ENCODE measurements at places on chromosomes 6 and 20. TPM values are rescaled to one million over a fixed set of nuclear protein-coding genes. Genes with fewer than 3 reads are reported as not detected.

GRCh38 chr6:111710439-111710838, 104.8 kb upstream of the TRAF3IP2 start:
- DNase-seq = no peak

- DNase-seq = no peak
Measured at GRCh38 chr6:21828704-21829103, 235.2 kb downstream of the SOX4 start.

- no peak for DNase-seq
Measured at GRCh38 chr6:57123111-57123510, 33.1 kb downstream of the ZNF451 start.

- DNase-seq = no peak
Measured at GRCh38 chr6:14573703-14574290, 456.2 kb downstream of the CD83 start.

- no peak for DNase-seq
Measured at GRCh38 chr20:6857927-6858326, 90.4 kb downstream of the BMP2 start.

Gene ZSCAN23
- total RNA-seq = 11.0 TPM

Gene HLA-DOB
- total RNA-seq = not detected

GRCh38 chr6:155595284-155595683, 139.6 kb upstream of the NOX3 start:
- no peak for DNase-seq

DNA sequence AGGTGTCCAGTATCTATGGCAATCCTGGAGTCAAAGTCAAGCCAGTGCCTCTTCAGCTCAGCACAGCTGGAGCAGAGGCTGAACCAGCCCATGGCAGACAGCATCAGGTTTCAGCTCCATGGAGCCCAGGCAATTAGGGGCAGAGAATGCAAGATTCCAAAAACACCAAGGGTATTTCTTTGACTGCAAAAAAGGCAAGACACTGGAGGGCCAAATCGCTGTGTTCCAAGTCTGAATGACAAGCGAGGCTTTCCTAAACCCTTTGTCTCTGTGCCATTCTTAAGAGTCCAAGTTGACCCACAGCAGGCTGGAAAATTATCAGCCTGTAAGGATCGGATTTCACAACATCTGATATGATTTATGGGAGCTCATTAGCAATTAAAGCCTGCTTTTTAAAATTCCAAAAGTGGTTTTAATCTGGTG, 49.7 kb upstream of the TGM3 start:
- DNase-seq = no peak

GRCh38 chr6:74597840-74598239, 608.0 kb downstream of the COL12A1 start:
- DNase-seq = no peak

Gene RSPH3
- 6.9 TPM for total RNA-seq

GRCh38 chr20:57118964-57119363, 147.5 kb downstream of the BMP7 start:
- DNase-seq = no peak

DNA sequence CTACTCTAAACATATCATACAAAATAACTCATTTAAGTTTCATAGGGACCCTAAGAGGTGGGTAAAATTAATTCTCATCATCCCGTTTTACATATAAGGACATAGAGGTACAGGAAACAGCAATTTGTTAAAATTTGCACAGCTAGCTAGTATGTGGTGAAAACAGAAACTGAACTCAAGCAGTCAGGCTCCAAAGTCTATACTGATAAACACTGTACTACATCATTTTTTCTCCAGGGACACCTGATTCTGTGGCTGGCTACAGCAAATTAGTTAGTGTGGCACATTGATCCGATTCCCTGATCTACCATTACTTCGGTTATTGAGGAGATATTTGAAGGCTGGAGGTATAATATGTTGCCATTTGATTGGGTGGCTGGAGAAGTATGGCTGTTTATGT, 36.2 kb upstream of the E2F3 start:
- no peak for DNase-seq

DNA sequence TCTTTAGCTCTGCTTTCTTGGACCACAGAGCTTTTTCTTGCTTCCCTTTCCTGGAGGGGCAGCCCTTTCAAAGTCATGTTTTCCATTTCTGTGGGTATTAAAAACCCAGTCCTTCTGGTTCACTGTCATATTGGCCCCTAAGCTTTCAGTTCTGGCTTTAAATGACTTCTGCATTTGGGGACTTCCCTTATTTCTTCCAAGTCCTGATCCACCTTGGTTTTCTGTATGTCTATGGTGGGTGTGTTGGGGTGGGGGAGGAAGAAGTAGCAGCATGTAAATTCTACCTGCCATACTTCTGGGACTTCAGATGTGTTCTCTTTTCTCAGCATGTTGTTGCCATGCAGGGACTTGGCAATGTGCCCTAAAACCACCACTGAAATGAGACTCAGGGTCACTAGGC, 77.1 kb upstream of the EMILIN3 start:
- no peak for DNase-seq

GRCh38 chr6:93516441-93516840, 97.1 kb upstream of the EPHA7 start:
- no peak for DNase-seq

DNA sequence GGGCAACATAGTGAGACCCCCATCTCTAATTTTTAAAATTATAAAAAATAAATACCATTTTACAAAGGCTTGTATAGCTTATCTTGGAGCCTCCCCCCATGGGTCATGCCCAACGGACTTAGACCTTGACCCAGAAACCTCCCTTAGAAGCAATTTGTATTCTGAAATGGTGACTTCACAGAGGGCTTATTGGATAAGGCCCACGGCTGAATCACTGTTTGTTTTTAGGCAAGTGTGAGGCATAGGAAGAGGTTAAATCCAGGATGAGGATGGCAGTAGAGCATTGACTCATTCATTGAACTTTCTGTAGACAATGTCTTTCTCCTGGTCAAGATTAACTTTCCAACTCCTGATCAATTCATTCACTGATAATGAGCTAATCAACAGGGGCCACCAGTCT, 6.2 kb upstream of the SNAI1 start:
- no peak for DNase-seq

Gene GRIK2
- total RNA-seq = 130 TPM

- DNase-seq = no peak
Measured at GRCh38 chr20:10714236-10714975, 40.6 kb upstream of the JAG1 start.

GRCh38 chr6:28600245-28600644, 74.6 kb downstream of the GPX5 start:
- no peak for DNase-seq

Gene GSTA3
- total RNA-seq = not detected

Gene HLA-DQB2
- total RNA-seq = not detected
